ENCODE measurements at places on chromosomes 5 and 9. TPM values are rescaled to one million over a fixed set of nuclear protein-coding genes. Genes with fewer than 3 reads are reported as not detected.

Gene SLC36A3
- not detected for total RNA-seq

GRCh38 chr9:68714416-68715180, 9.6 kb downstream of the PIP5K1B start:
- no peak for DNase-seq

GRCh38 chr9:4124266-4124665, 175.6 kb downstream of the GLIS3 start:
- no peak for DNase-seq

DNA sequence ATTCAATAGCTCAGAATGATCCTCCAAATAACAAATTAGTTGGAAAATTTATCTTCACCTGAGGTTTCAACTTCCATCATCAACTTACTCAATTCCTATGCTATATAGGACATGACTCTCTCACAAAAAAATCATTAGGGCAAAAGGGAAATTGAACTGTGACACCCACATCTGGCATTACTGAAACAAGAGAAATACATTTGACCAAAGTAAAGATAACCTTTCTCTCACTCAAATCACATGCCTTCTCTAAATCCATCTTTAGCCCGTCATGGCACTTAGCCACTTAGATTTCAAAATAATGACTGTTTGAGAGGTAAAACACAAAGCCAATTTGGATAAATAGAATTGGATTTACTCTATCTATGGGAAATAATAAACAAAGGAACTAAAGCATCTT, 126.4 kb downstream of the ADAMTS6 start:
- DNase-seq: no peak

Measured in SJSA1 (cell line).